NCI-H345 (cell line): ENCODE measurements at places on chromosomes 3 and 15.

GRCh38 chr3:111229301-111229700 is 157.7 kb downstream of the NECTIN3 start:
- no peak for DNase-seq

- no peak for DNase-seq
Observed at GRCh38 chr3:98561727-98562521, 30.1 kb downstream of the GPR15 start.

DNA sequence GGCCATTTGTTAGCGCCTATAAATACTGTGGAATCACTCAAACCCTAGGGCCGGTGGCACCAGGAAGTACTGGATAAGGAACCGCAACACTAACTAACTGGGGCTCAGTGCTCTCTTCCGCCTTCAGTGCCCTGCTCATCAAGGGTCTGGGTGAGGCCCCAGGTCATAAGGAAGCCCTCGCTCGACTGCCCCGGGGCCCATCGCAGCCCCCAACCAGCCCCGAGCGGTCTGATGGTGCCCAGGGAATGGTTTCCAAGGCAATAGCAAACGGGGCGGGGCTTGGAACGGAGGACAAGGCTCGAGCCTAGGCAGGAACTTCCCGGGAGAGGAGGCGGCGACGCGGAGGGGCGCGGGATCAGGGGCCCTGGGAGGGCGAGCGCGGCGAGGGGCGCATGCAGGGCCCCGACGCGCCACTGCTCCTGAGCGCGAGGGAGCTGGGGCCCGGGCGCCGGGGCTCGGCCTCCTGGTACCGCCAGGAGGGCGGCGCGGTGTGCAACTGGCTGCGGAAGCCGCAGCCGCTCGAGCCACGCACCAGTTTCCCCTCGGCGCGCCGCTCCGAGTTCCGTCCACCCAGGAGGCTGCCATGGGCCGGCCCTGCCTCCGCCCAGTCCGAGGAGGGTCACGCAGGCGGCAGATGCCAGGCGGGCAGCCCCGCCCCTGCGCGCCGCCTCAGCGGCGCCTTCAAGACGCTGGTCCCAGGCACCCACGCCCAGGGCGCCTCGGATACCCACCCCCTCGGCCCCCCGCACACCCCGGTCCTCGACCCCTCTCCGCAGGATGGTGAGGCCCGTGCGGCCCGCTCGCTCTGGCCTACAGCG is at the start of gene TTLL3:
TSS of gene TTLL3 (plus strand) at position 648 of the 818 bp plus-strand sequence. CDS start 400 bp downstream, outside the sequence.
- DNase-seq = peak; percentile 45

GRCh38 chr15:50905055-50905454 is 3.4 kb upstream of the AP4E1 start:
- no peak for DNase-seq

DNA sequence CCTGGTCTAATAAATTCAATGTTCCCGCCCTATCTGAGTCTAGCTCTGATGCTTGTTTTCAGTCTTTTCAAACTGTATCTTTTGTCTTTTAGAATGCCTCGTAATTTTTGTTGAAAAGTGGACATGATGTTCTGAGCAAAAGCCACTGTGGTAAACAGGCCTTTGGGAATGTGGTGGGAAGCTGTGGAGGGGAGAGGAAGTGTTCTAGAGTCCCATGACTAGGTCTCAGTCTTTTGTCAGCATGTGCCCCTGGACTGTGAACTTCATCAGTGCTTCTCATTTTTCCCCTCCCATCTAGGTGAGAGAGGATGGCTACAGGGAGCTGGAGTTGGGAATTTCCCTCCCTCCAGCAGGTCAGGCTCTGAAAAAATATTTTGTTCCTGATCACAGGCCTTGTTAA is 33.7 kb downstream of the SUSD5 start:
- no peak for DNase-seq

DNA sequence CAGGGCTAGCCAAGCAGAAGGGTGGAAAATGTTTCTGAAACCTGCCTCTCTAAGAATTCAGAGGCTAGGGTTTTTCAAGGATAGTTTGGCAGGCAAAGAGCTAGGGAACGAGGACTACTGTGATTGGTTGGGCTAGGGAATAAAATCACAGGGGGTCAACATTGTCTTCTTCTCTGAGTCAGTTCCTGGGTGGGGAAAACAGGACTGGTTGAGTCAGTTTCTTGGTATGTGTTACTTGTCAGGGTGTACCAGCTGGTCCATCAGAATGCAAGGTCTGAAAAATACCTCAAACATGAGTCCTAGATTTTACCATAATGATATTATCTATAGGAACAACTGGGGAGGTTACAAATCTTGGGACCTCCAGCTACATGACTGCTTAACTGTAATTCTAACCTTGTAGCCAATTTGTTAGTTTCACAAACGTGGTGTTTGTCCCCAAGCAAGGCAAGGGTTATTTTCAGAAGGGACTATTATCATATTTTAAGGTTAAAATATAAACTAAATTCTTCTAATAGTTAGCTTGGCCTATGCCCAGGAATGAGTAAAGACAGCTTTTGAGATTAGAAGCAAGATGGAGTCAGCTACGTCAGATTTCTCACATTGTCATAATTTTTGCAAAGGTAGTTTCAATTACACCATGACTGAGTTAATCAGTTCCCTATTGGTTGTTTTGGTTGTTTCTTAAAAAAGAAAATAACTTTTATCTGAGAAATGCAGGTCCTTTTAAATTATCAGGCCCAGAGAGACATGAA is 231.5 kb downstream of the ALCAM start:
- DNase-seq = no peak

DNA sequence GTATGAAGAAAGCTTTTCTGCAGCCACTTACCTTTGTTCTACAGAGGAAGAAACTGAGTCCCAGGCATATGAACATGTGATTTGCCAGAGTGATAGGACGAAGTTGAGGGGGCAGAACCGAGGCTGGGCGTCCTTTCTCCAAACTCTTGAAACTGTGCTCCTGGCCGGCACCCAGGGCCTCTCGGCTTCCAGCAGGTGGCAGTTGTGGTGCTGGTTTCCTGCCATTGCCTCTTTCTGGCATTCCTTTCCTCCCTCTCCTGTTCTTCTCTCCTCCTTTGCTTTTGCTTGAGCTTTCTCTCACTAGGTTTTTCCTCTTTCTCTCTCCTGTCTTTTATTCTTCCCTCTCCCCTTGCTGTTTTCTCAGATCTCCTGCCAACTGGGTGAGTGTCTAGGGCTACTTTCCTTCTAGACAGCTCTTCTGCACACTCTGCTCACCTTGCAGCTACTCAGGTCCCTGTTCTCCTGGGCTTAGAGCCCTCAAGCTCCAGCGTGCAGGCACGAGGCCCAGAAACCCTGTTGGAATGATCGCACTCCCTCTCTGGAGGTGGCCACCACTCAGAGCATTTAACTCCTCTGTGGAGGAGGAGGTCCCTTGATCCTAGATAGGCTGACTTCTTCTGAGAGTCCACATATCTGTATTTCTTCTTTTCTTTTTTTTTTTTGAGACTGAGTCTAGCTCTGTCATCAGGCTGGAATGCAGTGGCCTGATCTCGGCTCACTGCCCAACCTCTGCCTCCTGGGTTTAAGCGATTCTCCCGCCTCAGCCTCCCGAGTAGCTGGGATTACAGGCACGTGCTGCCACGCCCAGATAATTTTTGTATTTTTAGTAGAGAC is 26.2 kb downstream of the TRAK1 start:
- DNase-seq = no peak

- DNase-seq = no peak
Observed at GRCh38 chr3:137760341-137761098, 3.6 kb upstream of the SOX14 start.

DNA sequence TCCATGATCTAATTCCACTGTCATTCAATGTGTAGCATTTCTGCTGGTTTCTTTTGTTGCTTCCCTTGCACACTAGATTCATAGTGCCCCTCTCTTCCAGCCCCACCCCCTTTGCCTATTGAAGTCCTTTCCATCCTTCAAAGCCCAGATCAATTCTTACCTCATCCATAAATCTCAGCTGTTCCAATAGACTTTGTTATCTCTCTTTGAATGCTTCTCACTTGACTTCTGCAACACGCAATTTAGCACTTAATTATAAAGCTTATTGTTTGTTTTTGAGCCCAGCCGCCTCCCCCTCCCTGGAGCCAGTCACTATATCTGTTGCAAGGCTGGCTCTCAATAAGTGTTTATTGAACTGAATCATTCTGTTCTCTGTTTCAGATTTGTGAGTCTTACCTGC is 174.6 kb upstream of the TBL1XR1 start:
- DNase-seq = peak; percentile 82

DNA sequence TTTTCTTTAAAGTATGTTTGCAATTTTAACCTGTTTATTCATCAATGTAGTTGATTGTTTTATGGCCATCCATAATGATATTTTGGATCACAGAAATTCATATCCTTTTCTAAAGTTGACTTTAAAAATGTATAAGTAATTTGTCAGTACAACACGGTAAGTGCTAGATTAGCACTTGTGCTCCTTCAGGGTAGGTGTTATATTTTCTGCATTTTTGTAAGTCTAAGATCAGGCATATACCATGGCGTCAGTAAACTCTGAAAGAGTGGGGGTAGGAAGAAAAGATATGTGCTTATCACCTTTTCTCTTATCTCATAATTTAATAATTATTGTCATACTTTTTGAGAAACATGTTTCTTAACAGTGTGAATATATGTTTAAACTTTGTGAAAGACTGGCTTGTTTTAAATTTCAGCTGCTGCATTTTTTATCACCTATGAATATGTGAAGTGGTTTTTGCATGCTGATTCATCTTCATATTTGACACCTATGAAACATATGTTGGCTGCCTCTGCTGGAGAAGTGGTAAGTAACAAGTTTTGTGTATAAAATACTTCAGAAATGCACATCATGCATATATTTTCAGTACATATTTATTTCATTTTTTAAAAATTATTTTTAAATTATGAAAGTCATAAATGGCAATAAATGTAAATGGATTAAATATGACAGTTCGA is 22.1 kb downstream of the SLC25A26 start:
- DNase-seq = no peak

- DNase-seq = no peak
Observed at GRCh38 chr15:66876421-66876730, 174.3 kb downstream of the SMAD6 start.

GRCh38 chr3:33318710-33319380 is 41.6 kb downstream of the FBXL2 start:
- DNase-seq = no peak

- DNase-seq = no peak
Observed at GRCh38 chr3:32336113-32336498, 55.5 kb upstream of the CMTM7 start.

GRCh38 chr15:90547540-90547939 is 17.8 kb downstream of the CRTC3 start:
- no peak for DNase-seq

- peak; percentile 33 for DNase-seq
Observed at GRCh38 chr3:58526515-58526957, 10.5 kb downstream of the ACOX2 start.

- no peak for DNase-seq
Observed at GRCh38 chr15:57184502-57184901, 191.8 kb upstream of the CGNL1 start.
